ENCODE measurements at places on chromosomes 5 and 9.

- no peaks in the 10 kb centered on the region for H3K4me1 ChIP-seq
- H3K36me3 ChIP-seq = no peaks in the 10 kb centered on the region
- no peak overlapping the region for H3K4me3 ChIP-seq
These were observed 22.8 kb upstream of the FOXB2 start for GRCh38 chr9:76996700-76997099.

DNA sequence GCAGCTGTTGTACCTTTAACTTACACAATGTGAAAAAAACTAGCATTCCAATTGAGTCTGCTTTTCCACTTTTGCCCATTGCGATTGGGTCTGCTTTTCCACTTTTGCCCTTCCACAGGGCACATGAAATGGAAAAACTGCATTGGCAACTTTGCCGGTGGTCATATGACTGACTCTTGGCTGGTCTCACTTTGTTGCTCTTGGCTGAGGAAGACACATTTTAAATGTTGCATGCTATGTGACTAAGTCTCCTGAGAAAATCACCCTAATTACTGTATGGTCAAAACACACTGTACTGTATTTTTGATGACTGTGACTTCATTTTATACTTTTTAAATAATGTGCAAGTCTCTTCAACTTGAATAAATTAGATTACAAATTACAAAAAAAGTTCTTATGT lies 1.6 kb upstream of the OXCT1 start:
- peaks cover 8% of the 10 kb centered on the region for H3K27me3 ChIP-seq
- H3K4me1 ChIP-seq = peaks cover 11% of the 10 kb centered on the region
- H3K4me3 ChIP-seq = no peak overlapping the region

GRCh38 chr5:94769996-94770395 lies 151.5 kb downstream of the SLF1 start:
- no peak overlapping the region for H3K4me3 ChIP-seq
- no peaks in the 10 kb centered on the region for H3K27me3 ChIP-seq
- DNase-seq = no peak
- H3K4me1 ChIP-seq = no peaks in the 10 kb centered on the region
- H3K27ac ChIP-seq = no peak overlapping the region

DNA sequence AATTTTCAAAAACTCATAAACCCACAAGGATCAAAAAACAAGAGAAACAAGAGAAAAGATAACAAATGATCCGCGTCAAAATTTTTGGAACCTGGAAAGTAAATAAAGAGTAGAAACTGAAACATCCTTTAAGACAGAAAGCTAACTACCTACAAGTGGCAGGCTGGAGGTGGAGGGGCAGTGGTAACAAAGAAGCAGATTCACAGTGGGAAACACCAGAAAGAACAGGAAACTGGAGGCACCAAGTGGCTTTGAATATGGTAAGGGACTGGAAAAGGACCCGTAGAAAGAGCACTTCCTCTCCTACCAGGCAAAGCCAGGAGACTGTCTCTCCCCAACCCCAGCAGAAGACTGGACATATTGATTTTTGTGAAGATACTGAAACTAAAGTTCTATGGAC lies 100.6 kb upstream of the TARS1 start:
- H3K36me3 ChIP-seq = no peaks in the 10 kb centered on the region
- no peaks in the 10 kb centered on the region for H3K27me3 ChIP-seq
- DNase-seq = no peak
- H3K4me1 ChIP-seq = no peaks in the 10 kb centered on the region

- no peak overlapping the region for H3K4me3 ChIP-seq
- peaks cover 4% of the 10 kb centered on the region for H3K27me3 ChIP-seq
These were observed 91.9 kb upstream of the SH3PXD2B start for GRCh38 chr5:172546196-172546595.

DNA sequence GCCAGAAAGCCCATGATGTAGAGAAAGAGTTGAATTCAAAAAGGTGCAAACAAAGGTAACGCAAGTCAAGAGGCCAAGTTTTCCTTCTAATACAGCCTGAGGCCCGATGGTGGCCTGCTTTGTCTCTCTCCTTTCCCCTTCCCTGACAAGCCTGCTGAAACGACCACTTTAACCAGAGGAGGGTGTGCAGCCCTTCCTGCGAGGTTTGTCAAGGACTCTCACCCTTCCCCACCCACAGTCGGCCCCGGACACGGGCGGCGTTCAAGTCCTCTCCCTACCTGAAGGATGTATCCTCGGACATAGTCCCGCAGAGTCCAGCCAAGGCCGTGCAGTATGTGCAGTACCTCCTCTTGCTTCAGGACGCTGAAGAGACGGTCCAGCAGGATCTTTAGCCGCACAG lies 318.2 kb downstream of the BNC2 start:
- H3K4me1 ChIP-seq = no peaks in the 10 kb centered on the region
- no peak for DNase-seq
- no peak overlapping the region for H3K4me3 ChIP-seq
- peaks cover 13% of the 10 kb centered on the region for H3K27me3 ChIP-seq
- H3K36me3 ChIP-seq = no peaks in the 10 kb centered on the region

DNA sequence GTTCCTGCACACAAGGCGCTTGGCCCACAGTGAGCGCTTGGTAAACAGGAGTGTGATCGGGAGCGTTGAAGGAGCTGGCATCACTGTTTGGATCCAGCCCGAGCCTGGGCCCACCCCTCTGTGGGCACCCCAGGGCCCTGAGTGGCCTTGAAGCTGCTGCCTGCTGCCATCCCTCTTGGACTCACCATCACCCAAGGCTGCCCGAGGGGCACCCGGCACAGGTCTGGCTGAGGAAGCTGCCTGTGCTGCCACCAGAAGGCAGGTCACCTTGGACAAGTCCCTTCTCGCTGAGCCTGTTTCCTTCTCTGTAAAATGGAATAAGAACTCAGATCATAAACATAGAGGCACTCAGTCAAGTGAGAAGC lies 53.6 kb downstream of the LRSAM1 start:
- H3K27me3 ChIP-seq = no peaks in the 10 kb centered on the region
- no peak for DNase-seq
- no peak overlapping the region for H3K27ac ChIP-seq
- no peaks in the 10 kb centered on the region for H3K4me1 ChIP-seq
- no peak overlapping the region for H3K4me3 ChIP-seq

- H3K4me3 ChIP-seq = no peak overlapping the region
- DNase-seq = no peak
- no peaks in the 10 kb centered on the region for H3K27me3 ChIP-seq
- H3K4me1 ChIP-seq = no peaks in the 10 kb centered on the region
- no peaks in the 10 kb centered on the region for H3K36me3 ChIP-seq
These were observed 120.2 kb downstream of the KIAA0825 start for GRCh38 chr5:94498199-94498598.

DNA sequence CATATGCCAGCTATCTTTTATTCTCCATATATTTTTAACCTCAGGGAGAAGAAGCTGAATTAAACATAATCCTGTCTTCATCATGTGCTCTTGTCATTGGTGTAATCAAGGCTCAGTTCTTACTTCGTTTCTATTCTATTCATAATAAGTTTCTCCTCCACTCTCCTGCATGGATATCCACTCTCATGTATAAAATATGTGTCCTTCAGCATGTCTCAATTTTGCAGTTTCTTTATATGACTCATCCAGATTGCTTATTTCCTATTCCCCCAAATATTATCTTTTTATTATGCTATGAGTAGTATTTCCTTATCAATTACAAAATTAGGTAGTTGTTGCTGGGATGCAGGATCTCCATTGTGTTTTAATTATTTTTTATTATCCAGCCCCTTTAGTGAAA lies 643.7 kb upstream of the ACO1 start:
- H3K36me3 ChIP-seq = no peaks in the 10 kb centered on the region
- H3K4me3 ChIP-seq = no peak overlapping the region
- no peak overlapping the region for H3K27ac ChIP-seq
- H3K27me3 ChIP-seq = no peaks in the 10 kb centered on the region

DNA sequence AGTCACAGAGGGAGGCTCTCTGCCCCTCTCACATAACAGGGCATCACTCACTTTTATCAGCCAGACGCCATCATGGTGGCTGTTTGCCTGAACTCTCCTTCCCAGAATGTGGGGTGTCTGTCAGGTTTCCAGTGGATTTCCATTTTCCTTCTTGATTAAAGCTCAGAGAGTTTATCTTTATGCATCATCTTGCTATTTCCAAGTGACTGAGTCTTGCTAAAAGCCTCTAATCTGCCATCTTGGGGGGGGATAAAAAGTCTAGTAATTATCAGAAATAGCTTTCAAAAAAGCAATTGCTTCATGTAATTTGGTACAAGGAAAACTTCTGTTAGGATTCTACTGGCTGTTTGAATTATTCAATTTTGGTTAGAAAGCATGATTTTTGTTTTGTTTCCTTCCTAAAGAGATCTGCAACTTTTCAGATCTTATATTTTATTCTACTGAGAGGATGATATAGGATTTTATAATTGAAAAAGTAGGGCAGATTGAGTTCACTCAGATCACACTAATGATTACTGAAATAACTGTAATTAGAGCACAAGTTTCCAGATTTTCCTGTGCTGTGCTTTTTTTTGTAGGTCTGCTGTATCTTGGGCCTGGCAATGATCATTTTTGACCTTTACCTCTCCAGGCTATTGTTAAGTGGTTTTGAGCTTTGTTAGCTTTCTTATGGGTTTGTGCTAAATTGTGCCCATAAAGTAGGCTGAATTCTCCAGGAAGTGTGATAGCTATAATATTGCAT lies 661.5 kb downstream of the TLE4 start:
- no peak overlapping the region for H3K4me3 ChIP-seq
- no peaks in the 10 kb centered on the region for H3K27me3 ChIP-seq
- no peak for DNase-seq
- no peaks in the 10 kb centered on the region for H3K4me1 ChIP-seq
- H3K27ac ChIP-seq = no peak overlapping the region
- H3K36me3 ChIP-seq = no peaks in the 10 kb centered on the region

- no peak overlapping the region for H3K4me3 ChIP-seq
- no peak for DNase-seq
- H3K4me1 ChIP-seq = no peaks in the 10 kb centered on the region
- no peaks in the 10 kb centered on the region for H3K27me3 ChIP-seq
These were observed 491.2 kb upstream of the TLE4 start for GRCh38 chr9:79080536-79080935.

- H3K27ac ChIP-seq = no peak overlapping the region
- no peak for DNase-seq
- H3K27me3 ChIP-seq = no peaks in the 10 kb centered on the region
- H3K36me3 ChIP-seq = no peaks in the 10 kb centered on the region
- H3K4me1 ChIP-seq = no peaks in the 10 kb centered on the region
These were observed 589.1 kb upstream of the ADAMTS16 start for GRCh38 chr5:4551034-4551433.

DNA sequence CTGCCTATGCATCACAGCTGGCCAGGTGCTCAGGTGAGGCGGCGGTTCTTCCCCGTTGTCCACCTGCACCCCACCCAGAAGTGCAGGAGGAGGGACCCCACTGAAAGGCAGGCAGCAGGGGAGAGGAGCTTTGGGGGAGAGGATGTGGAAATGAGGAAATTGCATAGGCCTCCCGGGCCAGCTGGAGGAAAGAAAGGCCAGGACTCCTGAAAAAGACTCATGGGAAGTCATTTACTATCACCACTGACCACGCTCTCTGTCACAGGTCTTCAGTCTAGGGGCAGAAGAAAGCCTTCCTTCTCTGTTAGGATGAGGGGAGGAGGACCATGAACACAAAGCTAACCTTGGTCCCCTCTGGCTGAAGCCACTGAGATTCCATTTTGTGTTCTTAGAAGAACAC lies 28.1 kb downstream of the KCNMB1 start:
- no peak for DNase-seq
- H3K36me3 ChIP-seq = no peaks in the 10 kb centered on the region
- no peak overlapping the region for H3K4me3 ChIP-seq
- no peaks in the 10 kb centered on the region for H3K4me1 ChIP-seq
- no peak overlapping the region for H3K27ac ChIP-seq

DNA sequence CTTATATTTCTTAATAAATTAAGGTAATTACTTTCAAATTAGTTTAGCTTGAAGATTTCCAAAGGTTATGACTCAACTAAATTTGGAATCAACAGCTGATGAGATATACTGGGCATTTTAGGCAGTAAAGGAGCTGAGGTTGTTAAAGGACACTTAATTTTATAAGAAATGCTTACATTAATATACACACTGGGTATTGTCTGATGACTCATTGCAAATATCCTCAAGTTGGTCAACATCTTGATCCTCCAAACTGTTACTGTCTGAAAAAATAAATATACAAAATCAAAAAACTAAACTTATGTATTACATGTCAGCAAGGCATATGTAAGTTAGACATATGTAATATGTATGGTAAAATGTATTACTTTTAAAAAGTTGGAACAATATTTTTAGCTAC lies 3.4 kb downstream of the GFM2 start:
- peaks cover 4% of the 10 kb centered on the region for H3K36me3 ChIP-seq
- DNase-seq = no peak
- no peak overlapping the region for H3K27ac ChIP-seq

- H3K27me3 ChIP-seq = no peaks in the 10 kb centered on the region
- H3K27ac ChIP-seq = no peak overlapping the region
These were observed 91.8 kb downstream of the PRDM6 start for GRCh38 chr5:123180676-123181393.

All from HepG2 (cell line).